Lung (tissue), 17 donors: ENCODE measurements at places on chromosomes 7 and 10. TPM values are rescaled to one million over a fixed set of nuclear protein-coding genes. Genes with fewer than 3 reads are reported as not detected.

GRCh38 chr10:84896909-84897308, 568.5 kb downstream of the CCSER2 start:
- H3K27ac ChIP-seq = no peak overlapping the region
- no peaks in the 10 kb centered on the region for H3K36me3 ChIP-seq
- H3K27me3 ChIP-seq = no peaks in the 10 kb centered on the region
- H3K4me1 ChIP-seq = no peaks in the 10 kb centered on the region
- DNase-seq = no peak

GRCh38 chr7:29877196-29877595, 70.9 kb downstream of the WIPF3 start:
- H3K4me3 ChIP-seq = no peak overlapping the region
- no peak overlapping the region for H3K27ac ChIP-seq
- no peaks in the 10 kb centered on the region for H3K36me3 ChIP-seq

DNA sequence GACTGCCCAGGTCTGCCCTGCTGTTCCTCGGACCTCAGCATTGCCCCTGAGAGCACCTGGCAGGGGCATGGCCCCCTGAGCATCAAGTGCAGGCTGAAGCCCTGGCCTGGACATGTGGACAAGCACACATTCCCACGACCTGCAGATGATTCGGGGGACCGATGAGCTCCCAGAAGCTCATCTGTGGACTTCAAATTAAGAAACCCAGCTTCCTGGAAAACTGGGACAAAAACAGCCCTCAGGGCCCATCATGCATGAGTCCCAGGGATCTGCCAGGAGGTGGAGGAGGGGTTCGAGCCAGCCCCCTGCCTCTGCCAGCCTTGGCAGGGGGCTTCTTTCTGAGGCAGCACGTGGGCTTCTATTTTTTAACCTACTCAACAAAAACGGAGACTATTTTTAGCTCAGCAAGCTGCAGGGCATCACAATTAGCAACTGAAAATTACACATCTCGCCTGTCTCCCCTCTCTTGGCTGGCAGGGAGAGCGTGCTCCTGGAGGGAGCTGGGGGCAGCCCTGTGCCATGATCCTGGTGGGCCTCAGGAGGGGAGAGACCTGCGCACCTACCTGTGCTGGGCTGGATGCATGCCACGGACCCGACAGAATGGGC, 51.8 kb downstream of the RASGEF1A start:
- no peak for DNase-seq
- H3K27me3 ChIP-seq = no peaks in the 10 kb centered on the region
- no peaks in the 10 kb centered on the region for H3K4me1 ChIP-seq
- no peak overlapping the region for H3K27ac ChIP-seq

GRCh38 chr10:113692271-113692670, 12.6 kb downstream of the CASP7 start:
- H3K27me3 ChIP-seq = no peaks in the 10 kb centered on the region
- H3K4me3 ChIP-seq = no peak overlapping the region
- DNase-seq = no peak
- peaks cover 6% of the 10 kb centered on the region for H3K36me3 ChIP-seq
- H3K27ac ChIP-seq = no peak overlapping the region

DNA sequence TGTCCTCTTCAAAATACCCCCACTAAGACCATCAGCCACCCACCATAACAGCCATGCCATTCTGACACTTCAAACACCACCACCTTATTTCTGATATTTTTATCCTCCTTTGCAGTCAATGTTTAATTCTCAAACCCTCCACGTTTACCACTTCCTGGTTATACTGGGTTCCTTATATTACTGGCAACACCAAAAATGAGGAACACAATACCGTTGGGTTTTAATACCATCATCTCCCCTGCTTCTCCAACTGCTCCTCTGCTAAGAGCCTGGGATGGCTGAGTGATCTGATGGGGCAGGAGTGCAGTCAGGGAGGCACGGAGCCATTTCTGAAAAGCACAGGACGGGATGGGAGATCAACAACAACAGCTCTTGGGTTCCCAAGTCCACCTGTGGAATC, 140.5 kb downstream of the CHCHD3 start:
- no peak for DNase-seq
- no peak overlapping the region for H3K27ac ChIP-seq
- no peak overlapping the region for H3K4me3 ChIP-seq
- no peaks in the 10 kb centered on the region for H3K4me1 ChIP-seq
- H3K27me3 ChIP-seq = no peaks in the 10 kb centered on the region

GRCh38 chr7:21938463-21938862, 7.2 kb downstream of the CDCA7L start:
- no peaks in the 10 kb centered on the region for H3K27me3 ChIP-seq
- H3K4me1 ChIP-seq = peaks cover 26% of the 10 kb centered on the region
- H3K4me3 ChIP-seq = no peak overlapping the region
- DNase-seq = no peak
- peaks cover 13% of the 10 kb centered on the region for H3K36me3 ChIP-seq

- no peak overlapping the region for H3K4me3 ChIP-seq
- no peaks in the 10 kb centered on the region for H3K4me1 ChIP-seq
- H3K27me3 ChIP-seq = no peaks in the 10 kb centered on the region
- no peak overlapping the region for H3K27ac ChIP-seq
- no peak for DNase-seq
These were observed 195.2 kb downstream of the MDFIC start for GRCh38 chr7:115116773-115117715.

DNA sequence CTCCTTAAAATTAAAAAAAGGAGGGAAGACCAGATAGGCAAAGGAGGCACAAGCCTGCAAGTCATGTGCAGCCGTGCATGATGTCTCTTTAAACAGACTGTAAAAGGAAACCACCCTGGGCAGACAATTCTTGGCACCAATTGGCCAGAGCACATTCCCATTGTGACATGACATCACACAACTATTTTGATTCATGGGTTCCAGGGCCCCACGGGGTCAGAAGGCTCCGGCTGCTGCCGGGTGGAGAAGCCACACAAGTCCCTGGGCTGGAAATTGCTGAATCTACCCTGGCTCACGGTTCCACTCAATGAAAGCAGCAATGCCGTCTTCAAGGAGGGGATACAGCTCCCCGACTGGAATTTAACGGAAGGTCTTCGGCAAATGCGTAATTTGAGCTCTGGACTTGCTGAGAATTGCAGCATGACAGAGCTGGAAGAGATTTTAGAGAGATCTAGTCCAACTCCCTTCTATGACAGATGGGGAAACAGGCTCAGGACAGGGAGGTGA, 140.5 kb downstream of the PRKAG2 start:
- no peaks in the 10 kb centered on the region for H3K27me3 ChIP-seq
- H3K4me3 ChIP-seq = no peak overlapping the region
- no peaks in the 10 kb centered on the region for H3K36me3 ChIP-seq
- peak; percentile 85 for DNase-seq

- no peak overlapping the region for H3K4me3 ChIP-seq
- H3K36me3 ChIP-seq = no peaks in the 10 kb centered on the region
- no peak for DNase-seq
- H3K27ac ChIP-seq = no peak overlapping the region
- no peaks in the 10 kb centered on the region for H3K4me1 ChIP-seq
- no peaks in the 10 kb centered on the region for H3K27me3 ChIP-seq
These were observed 146.6 kb downstream of the SH3PXD2A start for GRCh38 chr10:103708627-103709288.

- no peaks in the 10 kb centered on the region for H3K36me3 ChIP-seq
- no peak for DNase-seq
- H3K27me3 ChIP-seq = no peaks in the 10 kb centered on the region
- H3K27ac ChIP-seq = no peak overlapping the region
These were observed 131.0 kb upstream of the NPY start for GRCh38 chr7:24152877-24153472.

GRCh38 chr7:5636914-5637313, 144.5 kb downstream of the RNF216 start:
- DNase-seq = peak; percentile 29
- H3K27ac ChIP-seq = no peak overlapping the region
- peaks cover 12% of the 10 kb centered on the region for H3K4me1 ChIP-seq
- no peaks in the 10 kb centered on the region for H3K27me3 ChIP-seq

GRCh38 chr10:36468620-36469019, 656.8 kb upstream of the ANKRD30A start:
- no peaks in the 10 kb centered on the region for H3K4me1 ChIP-seq
- no peaks in the 10 kb centered on the region for H3K27me3 ChIP-seq
- no peak overlapping the region for H3K4me3 ChIP-seq
- no peaks in the 10 kb centered on the region for H3K36me3 ChIP-seq
- no peak for DNase-seq
- no peak overlapping the region for H3K27ac ChIP-seq

DNA sequence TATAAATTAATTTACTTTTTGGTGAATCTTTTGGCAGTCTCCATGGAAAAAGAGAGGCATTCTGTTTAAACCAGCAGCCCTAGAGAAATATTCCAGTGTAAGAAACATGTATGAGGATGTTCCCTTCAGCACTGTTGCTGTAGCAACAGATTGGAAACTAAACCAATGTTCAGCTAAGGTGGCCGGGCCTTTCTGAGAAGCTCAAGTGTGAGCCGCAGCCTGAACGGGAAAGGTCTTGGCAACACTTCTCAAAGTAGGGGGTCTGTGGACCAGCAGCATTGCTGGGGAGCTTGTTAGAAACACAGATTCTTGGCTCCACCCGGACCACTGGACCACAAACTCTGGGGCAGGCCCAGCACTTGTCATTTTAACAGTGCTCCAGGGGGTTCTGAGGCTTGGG, 36.2 kb downstream of the RAMP3 start:
- no peaks in the 10 kb centered on the region for H3K36me3 ChIP-seq
- H3K27ac ChIP-seq = no peak overlapping the region
- H3K4me3 ChIP-seq = no peak overlapping the region
- no peaks in the 10 kb centered on the region for H3K4me1 ChIP-seq
- DNase-seq = no peak
- no peaks in the 10 kb centered on the region for H3K27me3 ChIP-seq

DNA sequence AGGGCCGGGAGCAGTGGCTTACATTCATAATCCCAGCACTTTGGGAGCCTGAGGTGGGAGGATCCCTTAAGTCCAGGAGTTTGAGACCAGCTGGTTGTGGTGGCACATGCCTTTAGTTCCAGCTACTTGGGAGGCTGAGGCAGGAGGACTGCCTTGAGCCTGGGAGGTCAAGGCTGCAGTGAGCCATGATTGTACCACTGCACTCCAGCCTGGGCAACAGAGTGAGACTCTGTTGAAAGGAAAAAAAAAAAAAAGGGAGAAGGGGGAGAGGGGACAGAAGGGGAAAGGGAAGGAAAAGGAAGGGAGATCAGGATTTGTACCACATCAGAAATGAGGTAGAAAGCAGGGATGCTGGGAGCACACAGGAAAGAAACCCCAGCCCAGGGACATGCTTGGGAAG, 38.7 kb upstream of the SVOPL start:
- H3K27ac ChIP-seq = no peak overlapping the region
- no peaks in the 10 kb centered on the region for H3K4me1 ChIP-seq
- no peak overlapping the region for H3K4me3 ChIP-seq
- H3K27me3 ChIP-seq = no peaks in the 10 kb centered on the region
- DNase-seq = no peak
- H3K36me3 ChIP-seq = no peaks in the 10 kb centered on the region

DNA sequence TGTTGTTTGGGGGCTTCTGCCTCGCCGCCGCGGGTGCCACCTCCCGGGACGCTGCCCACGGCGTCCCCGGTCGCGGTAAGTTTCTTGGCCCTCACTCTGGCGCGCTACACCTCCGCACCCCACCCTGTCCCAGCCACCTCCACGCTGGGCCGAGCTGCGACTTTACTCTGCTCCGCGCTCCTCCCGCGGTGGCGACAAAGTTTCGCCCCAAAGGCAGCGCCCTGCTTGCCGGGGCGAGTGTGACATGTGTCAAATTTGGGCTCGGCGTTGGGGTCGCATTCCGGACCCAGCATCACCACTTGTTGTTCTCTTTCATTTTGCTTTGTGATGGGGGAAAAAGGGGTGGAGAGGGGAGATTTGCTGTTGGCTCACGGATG, 167.7 kb upstream of the PPP1R3A start:
- no peaks in the 10 kb centered on the region for H3K36me3 ChIP-seq
- H3K4me1 ChIP-seq = peaks cover 16% of the 10 kb centered on the region
- H3K27ac ChIP-seq = no peak overlapping the region
- DNase-seq = peak; percentile 62
- peak overlapping the region; percentile 62 for H3K4me3 ChIP-seq
- no peaks in the 10 kb centered on the region for H3K27me3 ChIP-seq

DNA sequence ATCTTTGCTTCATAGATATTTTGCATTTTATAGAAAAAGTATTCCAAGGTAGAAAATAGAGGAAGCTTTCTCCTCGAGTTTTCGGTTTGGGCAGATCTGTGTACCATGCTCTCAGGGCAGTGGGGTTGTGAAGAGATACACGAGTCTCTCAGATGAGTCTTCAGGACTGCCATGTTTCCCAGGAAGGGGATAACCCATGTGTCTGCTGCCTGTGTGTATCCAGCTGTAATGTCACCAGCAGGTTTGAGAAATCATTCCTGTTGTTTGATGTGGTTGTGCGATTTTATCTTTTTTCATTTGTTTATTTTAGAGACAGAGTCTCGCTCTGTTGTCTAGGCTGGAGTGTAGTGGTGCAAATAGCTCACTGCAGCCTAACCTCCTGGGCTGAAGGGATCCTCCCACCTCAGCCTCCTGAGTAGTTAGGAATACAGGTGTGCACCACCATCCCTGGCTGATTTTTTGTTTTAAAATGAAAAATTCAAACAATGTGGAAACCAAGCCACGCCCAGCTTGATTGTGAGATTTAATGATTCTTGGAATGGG, 48.9 kb downstream of the SNX10 start:
- no peak for DNase-seq
- H3K4me3 ChIP-seq = no peak overlapping the region
- H3K27ac ChIP-seq = no peak overlapping the region
- no peaks in the 10 kb centered on the region for H3K36me3 ChIP-seq

DNA sequence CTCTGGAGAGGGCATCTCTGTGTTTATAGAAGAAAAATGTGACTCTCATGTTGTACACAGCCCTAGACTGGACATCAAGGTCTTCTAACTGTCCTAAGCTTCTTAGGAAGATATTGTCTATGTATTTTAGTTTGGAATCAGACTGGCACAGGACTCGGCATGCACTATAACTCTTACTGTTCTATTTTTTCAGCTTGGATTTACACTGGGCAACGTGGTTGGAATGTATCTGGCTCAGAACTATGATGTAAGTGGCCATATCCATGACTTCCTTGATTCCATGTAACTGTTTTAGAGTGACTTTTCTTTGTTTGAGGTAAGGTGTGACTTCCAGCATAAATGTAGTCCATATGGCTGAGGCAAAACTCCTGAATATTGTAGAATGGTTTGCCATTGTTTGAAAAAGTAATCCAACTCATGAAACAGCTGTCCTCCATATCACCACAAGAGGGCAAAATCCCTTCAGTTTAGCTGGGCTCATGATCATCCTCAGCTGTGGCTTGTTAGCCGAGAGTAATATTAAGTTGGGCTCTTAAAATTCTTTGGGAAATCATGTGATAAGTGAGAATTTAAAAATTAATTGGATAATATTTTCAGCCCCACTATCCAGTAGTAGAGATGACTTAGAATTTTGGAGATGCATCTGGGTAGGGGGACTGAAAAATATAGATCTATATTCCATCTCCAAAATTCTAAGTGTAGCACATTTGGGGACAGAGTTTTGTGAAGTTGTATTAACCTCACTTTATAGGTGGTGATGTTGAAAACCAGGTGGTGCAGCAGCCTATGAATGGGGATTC, 10.4 kb downstream of the STMP1 start:
- no peak overlapping the region for H3K4me3 ChIP-seq
- peak overlapping the region; percentile 58 for H3K27ac ChIP-seq
- no peaks in the 10 kb centered on the region for H3K27me3 ChIP-seq
- H3K36me3 ChIP-seq = peaks cover 12% of the 10 kb centered on the region

Gene WEE2
- not detected for total RNA-seq

Gene PIK3CG
- total RNA-seq = 10.8 TPM

Gene EN2
- total RNA-seq = 0.06 TPM

Gene ZNF800
- total RNA-seq = 32.5 TPM

Gene WDR86
- 19.7 TPM for total RNA-seq

Gene LIPM
- total RNA-seq = not detected

Gene ASAH2B
- total RNA-seq = 6.1 TPM

Gene ADRB1
- 21.4 TPM for total RNA-seq

Gene HTR5A
- total RNA-seq = not detected

Gene SLC26A5
- total RNA-seq = 0.77 TPM
